ENCODE measurements at places on chromosomes 4 and X. TPM values are rescaled to one million over a fixed set of nuclear protein-coding genes. Genes with fewer than 3 reads are reported as not detected.

The TMPRSS11E gene
- total RNA-seq = not detected

The H2BW2 gene
- not detected for total RNA-seq

The TMSB15C gene
- total RNA-seq = 8.8 TPM

The DRD5 gene
- not detected for total RNA-seq

The HPGD gene
- total RNA-seq = 0.75 TPM

The HDAC6 gene
- 62.6 TPM for total RNA-seq

The SYTL4 gene
- total RNA-seq = 3.3 TPM

The MAML3 gene
- 2.7 TPM for total RNA-seq

The HTT-AS gene
- not detected for total RNA-seq
